ENCODE measurements at places on chromosomes 3 and 15.

- DNase-seq = no peak
Observed at GRCh38 chr3:177978946-177979345, 557.3 kb upstream of the KCNMB2 start.

DNA sequence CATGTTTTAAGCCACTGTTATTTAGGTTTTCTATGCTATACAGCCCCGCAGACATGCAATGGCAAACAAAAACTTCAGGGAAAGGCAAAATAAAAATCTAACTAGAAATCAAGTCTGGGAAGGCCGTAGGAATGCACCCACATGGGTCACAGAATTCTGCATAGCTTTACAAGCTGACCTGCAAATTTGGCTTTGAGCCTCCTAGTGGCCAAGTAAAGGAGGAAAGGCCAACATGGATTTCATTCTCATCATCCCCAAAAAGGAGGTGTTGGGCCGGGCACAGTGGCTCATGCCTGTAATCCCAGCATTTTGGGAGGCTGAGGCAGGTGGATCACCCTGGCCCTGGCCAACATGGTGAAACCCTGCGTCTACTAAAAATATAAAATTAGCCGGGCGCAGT is 124.3 kb downstream of the FBLN2 start:
- no peak for DNase-seq

- no peak for DNase-seq
Observed at GRCh38 chr3:4061783-4062360, 241.3 kb upstream of the SETMAR start.

- DNase-seq = no peak
Observed at GRCh38 chr3:121649645-121650044, 11.1 kb downstream of the HCLS1 start.

- DNase-seq = no peak
Observed at GRCh38 chr3:187618722-187619121, 51.5 kb downstream of the SST start.

DNA sequence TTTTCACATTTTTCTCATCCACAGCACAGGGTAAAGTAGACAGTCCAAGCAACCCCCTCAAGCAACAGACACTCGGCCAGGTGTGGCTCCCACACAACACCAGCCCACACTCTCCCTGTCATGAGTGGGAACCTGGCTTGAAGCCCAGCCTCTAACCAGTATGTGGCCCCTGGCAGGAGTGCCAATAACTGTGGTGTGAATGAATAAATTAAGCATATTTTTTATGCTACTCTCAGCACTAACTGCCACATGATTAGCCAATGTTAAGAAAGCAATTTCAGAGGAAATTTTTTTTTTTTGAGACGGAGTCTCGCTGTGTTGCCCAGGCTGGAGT is 9.9 kb downstream of the IL17RD start:
- DNase-seq = no peak

GRCh38 chr15:33098094-33099058 is 96.1 kb downstream of the FMN1 start:
- no peak for DNase-seq

- DNase-seq = no peak
Observed at GRCh38 chr15:96322536-96323318, 7.8 kb upstream of the NR2F2 start.

DNA sequence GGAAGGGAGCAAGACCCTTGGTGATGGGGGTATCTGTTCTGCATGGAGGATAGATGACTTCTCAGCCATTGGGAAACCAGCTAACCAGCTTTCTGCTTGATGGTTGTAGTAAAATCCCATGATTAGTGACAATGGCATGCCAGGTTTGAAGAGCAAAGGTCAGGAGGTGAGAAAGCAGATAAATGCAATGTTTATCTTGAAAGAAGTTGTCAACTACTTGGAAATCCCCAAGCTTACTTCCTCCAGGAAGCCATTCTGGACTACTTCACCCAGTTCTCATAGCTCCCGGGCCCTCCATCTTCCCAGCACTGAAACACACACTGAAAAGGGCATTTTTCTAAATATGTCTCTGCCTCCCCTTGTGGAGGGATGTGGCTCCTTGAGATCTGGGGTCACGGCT is 51.3 kb downstream of the SMAD3 start:
- no peak for DNase-seq

- DNase-seq = no peak
Observed at GRCh38 chr3:71562938-71563337, 20.6 kb downstream of the FOXP1 start.

DNA sequence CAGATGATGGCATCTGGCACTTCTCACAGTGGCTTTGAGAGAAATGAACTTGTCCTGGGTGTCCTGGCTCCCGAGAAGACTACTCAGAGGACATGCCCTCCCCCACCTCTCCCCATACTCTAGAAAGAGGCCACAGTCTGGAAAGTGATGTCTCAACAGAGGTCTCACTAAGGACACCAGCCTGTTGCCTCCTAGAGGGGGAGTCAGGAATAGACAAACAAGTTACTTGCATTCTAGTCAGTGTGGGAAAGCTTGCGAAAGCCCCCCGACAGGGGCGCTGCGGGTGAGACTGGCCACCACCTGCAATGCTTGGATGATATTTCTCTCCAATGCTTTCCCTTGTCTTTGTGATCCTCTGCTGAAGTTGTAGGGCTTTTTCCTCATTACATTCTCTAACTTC is 17.2 kb downstream of the B4GALT4 start:
- no peak for DNase-seq

GRCh38 chr15:101561584-101561906 is 72.0 kb upstream of the PCSK6 start:
- no peak for DNase-seq

GRCh38 chr3:135982404-135982761 is 16.9 kb downstream of the PPP2R3A start:
- no peak for DNase-seq

- DNase-seq = no peak
Observed at GRCh38 chr3:139239550-139239949, 104.3 kb upstream of the MRPS22 start.

DNA sequence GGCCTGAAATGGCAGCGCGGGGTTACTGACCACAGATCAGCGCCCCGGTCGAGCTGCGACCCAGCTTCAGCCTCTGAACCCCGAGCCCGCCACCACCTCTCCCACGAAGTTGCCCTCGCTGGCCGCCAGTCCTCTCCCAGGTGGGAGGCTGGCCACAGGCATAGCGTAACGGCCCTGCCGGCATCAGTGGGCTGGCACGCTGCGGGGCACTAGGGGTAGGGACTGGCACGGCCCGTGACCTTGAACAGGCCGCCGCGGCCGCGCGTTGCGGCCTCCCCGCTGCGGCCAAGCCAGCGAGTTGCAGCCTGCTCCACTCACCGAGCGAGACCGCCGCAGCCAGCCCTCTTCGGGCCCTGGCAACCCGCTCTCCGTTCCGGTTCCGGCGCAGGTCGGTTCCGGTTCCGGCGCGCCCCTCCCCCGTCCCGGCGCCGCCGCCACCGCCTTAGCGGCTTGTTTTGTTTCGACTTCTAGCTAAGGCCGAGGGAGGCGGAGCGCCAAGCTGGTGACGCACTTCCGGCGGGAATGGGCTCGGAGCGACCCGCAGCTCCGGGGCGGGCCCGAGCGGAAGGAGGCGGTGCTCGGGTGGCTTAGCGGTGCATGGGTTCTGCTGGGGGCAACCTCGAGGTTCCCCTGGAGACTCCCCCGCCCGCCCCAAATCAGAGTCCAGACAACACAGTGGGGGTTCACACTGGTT is at the start of gene USP19:
USP19 (minus strand) TSS at position 386 of the 694 bp plus-strand sequence. CDS start 1,678 bp downstream, outside the sequence.
- DNase-seq = peak; percentile 89

- DNase-seq = no peak
Observed at GRCh38 chr15:51281368-51281967, 56.9 kb downstream of the CYP19A1 start.

DNA sequence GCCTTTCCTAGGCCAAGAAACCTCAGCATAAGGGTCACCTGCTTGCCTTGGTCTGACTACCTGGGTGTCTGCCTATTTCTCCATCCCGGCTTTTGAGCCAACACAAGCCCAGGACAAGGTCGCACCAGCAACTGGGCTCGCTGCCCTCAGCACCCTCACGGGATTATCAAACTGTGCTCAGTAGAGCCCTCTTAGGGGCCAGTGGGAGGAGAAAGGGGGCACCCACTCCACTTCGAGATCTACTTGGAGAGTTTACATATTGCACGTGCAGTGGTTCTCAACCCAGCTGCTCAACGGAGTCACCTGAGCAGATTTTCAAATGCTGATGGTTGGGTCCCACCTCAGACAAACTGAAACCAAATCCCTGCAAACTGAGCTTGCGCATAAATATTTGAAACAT is 31.1 kb downstream of the TSPAN3 start:
- DNase-seq = no peak

DNA sequence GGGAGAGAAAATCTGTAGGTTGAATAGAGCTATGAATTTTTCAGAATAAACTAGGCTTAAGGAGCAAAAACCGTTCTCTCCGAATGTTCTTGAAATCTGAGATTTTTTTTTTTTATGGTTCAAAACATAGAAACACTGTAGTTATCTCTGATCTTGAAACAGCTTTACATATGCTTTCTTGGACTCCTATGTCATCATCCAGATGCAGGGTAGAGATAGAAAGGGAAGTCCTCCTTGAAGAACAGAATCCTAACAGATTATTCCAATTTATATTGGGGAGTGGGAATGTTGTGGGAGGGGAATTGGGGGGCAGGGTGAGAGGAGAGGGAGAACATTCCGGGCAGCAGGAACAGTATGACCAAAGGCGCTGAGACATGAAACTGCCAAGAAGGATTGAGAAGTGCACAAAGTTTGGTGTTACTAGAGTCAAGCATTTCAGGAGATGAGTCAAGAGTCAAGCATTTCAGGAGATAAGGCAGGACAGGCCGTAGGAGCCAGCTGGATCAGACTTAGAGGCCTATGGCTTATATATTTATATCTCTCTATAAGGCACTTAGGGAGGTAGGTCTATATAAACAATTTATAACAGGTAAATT is 21.9 kb upstream of the ST3GAL6 start:
- no peak for DNase-seq

DNA sequence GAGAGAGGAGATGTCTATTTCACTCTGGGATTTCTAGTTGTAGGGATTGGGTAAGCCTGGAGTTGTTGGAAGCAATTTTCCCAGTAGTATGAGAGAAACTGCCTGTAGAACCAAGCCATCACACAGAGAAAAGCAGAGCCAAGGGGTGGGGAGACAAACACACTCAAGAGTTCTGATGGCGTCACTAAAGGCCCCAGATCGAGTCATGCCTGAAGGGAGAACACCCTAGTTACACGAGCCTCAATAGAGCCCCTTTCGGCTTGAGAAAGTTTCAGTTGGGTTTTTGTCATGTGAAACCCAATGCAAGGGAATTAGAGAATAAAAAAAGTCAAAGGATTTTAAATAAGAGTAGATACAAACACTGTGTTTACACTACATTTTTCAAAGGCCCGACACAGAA is 66.1 kb upstream of the PFN2 start:
- no peak for DNase-seq

- DNase-seq = peak; percentile 32
Observed at GRCh38 chr3:152471814-152472671, 203.3 kb downstream of the MBNL1 start.

GRCh38 chr3:193046371-193046770 is 128.7 kb upstream of the MB21D2 start:
- DNase-seq = no peak

GRCh38 chr15:79798311-79798710 is 98.5 kb downstream of the MTHFS start:
- no peak for DNase-seq

DNA sequence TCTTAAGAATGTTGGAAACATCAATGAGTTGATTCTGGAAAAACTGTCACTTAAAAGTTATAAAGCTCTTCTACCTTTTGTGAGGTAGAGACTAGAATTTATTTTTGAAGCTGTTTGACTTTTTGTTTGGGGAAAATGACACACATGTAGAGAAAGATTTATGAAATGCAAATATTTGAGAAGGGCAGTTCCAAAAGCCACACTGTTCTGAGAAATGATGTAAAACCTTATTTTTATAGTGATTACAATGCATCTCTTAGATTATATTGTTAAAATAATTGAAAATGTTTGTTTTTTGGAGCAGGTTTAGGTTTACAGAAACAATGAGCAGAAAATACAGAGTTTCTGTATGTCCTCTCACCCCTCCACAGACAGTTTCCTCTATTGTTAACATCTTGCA is 116.1 kb upstream of the CMC1 start:
- no peak for DNase-seq

DNA sequence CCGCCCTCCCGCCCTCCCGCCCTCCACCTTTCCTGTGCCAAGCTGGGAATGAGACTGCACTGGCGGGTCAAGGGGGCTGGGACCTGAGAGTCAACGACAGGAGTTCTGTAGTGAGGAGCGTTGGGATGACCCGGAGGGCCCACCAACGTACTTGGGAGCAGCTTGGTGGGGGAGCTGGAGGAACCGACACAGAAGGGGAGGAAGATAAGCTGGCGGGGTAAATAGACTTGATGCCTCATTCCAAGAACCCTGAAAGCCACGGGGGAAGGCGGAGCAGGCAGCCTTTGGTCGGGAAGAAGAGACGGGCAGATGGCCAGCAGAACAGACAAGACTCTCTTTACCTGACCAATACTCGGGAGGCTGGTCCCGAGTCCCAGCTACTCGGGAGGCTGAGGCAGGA is 277 bp downstream of the FMN1 start:
- peak; percentile 2 for DNase-seq

DNA sequence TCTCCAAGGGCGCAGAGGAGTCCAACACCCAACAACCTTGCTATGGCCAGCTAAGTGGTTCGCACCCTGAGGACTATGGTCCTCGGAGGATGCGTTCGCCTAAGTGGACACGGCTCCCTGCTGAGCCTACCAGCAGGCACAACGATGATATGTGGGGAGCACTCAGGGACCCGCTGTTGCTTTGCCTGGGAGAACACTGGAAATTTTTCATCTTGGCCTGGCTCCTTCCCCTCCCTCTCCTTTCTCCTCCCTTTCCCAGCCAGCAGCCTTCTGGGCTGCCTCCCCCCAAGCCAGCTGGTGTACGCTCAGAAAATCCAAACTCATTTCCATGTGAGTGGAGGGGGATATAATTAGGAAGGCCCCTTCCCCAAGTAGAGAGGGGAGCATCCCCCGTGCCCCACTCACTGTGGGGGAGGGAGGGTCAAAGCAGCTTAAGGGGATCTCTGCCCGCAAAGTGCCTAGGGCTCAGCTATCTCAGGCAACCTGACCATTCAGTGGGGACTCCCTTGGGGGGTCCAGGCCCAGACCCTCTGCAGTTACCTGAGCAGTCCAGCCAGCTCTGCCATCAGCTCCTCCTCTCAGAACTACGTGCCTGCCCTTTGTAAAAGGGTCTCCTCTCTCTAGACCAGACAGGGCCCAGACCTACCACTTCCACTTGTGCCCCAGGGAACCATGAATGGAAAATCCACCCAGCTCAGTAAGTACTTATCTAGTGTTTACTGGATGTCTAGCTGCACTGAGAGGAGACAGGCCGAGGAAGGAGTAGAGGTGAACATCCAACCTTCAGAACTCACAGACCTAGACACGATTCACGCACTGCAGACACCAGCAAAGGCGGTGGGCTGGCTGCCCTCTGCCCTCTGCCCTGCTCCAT is 742 bp upstream of the SEMA7A start:
- no peak for DNase-seq

DNA sequence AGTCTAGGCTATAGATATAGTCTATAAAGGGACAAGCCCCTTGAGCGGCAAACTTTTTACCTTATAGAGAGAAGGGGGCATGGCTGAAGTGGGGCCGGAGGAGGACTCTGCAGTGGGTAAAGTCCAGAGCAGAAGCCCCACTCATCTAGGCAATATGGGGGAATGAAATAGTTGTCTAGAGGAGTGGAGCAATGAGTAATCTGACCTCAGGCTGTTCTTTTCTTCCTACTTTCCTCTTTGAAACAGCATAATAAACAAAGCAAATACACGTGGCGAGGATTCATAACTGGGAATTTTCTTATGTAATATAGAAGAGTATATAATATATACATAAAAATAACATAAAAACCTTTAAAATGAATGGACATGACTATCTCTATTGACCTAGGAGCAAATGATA is 546.4 kb upstream of the ZNF385D start:
- no peak for DNase-seq

Measured in stimulated activated CD4-positive, alpha-beta T cell treated with anti-CD3 and anti-CD28 coated beads, TNF-alpha, amount 100 ng/mL, for 24 hours (primary cell).